ENCODE measurements at places on chromosomes 2 and 18. TPM values are rescaled to one million over a fixed set of nuclear protein-coding genes. Genes with fewer than 3 reads are reported as not detected.

- no peak overlapping the region for H3K4me3 ChIP-seq
- no peak for DNase-seq
- no peak overlapping the region for H3K27ac ChIP-seq
- H3K27me3 ChIP-seq = no peaks in the 10 kb centered on the region
- H3K36me3 ChIP-seq = no peaks in the 10 kb centered on the region
These were observed 241.4 kb upstream of the KLHL14 start for GRCh38 chr18:33014060-33014796.

DNA sequence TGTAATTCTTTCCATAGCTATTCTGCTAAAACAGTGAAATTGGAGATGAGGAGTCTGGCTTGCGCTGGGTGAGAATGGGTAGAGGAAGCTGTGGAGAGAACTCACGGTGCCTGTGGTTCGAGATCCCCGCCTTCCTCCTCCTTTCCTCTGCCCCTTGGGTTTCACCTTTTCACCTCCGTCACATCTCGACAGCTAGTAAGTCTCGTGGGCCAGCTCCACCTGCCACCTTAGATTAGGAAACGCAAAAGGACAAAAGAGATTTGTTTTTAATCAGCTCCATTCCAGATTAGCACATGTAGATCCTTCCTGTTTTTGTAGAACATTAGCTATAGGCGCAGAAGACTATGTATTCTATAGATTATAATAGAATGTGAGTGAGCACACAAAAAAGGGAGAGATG is 20.6 kb downstream of the TRIB2 start:
- no peak overlapping the region for H3K4me3 ChIP-seq
- DNase-seq = no peak
- peaks cover 7% of the 10 kb centered on the region for H3K36me3 ChIP-seq
- peak overlapping the region; percentile 75 for H3K27ac ChIP-seq
- H3K4me1 ChIP-seq = peaks cover 9% of the 10 kb centered on the region
- no peaks in the 10 kb centered on the region for H3K27me3 ChIP-seq

DNA sequence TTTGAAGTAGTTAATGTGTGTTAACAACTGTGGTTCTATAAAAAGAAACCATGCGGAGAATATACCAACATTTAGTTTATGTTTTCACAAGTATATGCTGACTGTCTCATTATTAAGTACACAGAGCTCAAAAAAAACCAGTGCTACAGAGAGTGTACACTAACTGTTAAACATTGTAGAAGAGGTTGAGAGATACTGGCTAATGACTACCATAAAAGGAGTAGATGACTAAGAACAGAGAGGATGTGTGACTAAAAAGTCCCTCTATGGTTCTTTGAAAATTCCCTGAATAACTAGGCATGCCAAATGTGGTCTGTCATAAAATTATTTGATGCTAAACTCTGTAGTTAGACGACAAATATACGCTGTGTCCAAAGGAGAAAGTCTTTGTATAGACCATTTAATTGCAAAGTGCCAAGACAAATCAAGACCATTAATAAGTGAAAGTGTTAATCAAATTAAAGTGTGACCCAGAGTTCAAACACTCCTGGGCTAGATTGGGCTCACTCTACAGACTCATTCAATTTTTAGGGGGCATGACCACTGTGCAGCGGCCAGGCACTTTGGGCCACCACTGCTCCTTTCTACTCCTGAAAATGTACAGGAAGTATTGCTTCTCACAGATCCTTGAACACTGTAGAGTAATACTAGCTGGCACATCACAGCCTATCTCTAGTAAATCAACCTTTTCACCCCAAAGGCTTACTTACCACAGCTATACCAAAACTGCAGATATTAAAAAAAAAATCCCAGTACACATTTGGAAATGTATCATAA is 45.1 kb upstream of the SERTAD2 start:
- H3K4me3 ChIP-seq = no peak overlapping the region
- no peak for DNase-seq
- no peaks in the 10 kb centered on the region for H3K27me3 ChIP-seq
- H3K27ac ChIP-seq = no peak overlapping the region

DNA sequence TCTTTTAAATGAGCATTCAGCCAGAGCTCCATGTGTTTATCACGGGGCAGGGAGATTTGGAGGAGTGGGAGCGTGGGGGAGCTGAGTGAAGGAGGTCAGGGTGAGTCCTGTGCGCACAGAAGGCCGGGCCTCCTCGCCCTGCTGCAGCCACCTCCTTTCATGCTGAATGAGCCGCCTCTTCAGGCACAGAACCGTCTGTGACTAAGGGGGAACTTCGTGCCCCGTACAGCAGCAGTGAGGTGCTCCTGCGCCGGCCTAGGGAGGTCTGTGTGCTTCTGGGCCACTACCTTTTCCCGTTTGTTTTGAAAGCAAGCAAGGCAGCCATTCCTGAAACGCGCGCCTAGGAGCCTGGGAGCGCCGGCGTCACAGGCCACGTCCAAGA is 27.1 kb upstream of the ZNF516 start:
- no peaks in the 10 kb centered on the region for H3K4me1 ChIP-seq
- no peak overlapping the region for H3K27ac ChIP-seq
- no peaks in the 10 kb centered on the region for H3K27me3 ChIP-seq

The MEP1B gene
- total RNA-seq = not detected

DNA sequence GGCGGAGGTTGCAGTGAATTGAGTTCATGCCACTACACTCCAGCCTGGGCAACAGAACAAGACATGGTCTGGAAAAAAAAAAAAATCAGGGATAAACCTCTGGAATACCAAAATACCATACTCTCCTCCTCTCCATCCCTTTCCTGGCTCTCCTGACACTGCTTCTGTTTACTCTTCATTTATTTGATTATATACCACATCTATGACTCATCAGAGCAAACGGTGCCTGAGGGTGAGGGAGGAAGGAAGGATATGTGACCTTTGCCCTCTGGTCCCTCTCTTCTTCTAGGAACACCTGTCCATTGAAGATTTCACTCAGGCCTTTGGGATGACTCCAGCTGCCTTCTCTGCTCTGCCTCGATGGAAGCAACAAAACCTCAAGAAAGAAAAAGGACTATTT is 30.0 kb downstream of the VIL1 start:
- no peaks in the 10 kb centered on the region for H3K27me3 ChIP-seq
- H3K36me3 ChIP-seq = no peaks in the 10 kb centered on the region
- no peak overlapping the region for H3K4me3 ChIP-seq
- H3K27ac ChIP-seq = no peak overlapping the region

DNA sequence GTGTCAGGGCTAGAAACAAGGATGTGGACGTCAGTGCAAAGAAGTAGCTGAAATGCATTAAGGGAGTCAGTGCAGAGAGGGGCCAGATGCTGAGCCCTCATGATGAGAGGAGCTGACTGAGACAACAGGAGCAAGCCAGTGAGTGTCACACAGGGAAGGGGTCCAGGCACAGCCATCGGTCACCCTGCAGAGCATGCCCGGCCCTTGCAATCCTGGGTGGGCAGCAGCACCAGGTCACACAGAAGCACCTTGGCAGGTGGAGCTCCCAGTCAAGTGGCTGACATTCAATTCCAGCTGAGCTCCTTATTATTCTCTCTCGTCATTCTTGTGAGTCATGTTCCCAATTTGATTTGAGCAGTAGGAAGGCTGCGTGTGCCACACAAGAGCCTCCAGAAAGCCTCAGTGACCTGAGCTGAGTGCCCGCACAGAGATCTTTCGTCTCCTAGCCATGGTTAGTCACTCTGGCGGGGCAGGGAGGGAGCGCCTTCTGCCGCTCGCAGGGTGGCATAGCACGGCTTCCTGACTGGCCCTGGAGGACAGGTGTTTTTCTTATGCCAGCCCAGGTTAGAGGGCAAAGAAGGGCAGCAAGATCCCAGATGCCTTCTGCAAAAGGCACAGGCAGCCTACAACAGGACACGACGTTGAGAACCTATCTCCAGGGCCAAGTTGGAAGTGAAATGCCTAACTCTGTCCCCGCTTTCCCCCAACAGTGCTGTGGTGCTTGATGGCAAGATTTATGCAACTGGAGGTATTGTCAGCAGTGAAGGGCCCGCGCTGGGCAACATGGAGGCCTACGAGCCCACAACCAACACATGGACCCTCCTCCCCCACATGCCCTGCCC is 220.9 kb downstream of the ATAD2B start:
- H3K27me3 ChIP-seq = no peaks in the 10 kb centered on the region
- H3K36me3 ChIP-seq = peaks cover 2% of the 10 kb centered on the region
- no peak for DNase-seq
- no peak overlapping the region for H3K4me3 ChIP-seq
- H3K27ac ChIP-seq = no peak overlapping the region
- H3K4me1 ChIP-seq = no peaks in the 10 kb centered on the region

The CYP27C1 gene
- total RNA-seq = 0.35 TPM

DNA sequence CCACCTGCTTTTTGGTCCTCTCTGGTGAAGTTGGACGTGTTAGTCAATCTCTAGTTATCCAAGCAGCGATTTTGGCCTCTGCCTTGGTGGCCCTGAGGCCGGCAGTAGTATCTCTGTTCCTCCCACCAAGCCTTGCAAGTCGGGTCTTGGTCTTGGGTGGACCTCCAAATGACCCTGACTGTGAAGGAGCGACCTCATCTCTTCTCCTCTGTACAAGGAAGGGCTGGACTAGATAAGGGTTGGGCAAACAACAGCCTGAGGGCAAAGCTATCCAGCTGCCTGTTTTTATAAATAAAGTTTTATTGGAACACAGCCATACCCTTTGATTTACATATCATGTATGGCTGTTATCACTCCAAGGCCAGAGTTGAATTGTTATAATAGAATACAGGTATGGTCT is 74.6 kb upstream of the FOSL2 start:
- no peaks in the 10 kb centered on the region for H3K36me3 ChIP-seq
- no peak for DNase-seq
- H3K4me3 ChIP-seq = no peak overlapping the region
- H3K27ac ChIP-seq = no peak overlapping the region
- H3K4me1 ChIP-seq = peaks cover 3% of the 10 kb centered on the region

GRCh38 chr2:17429130-17429529 is 89.1 kb downstream of the RAD51AP2 start:
- H3K4me1 ChIP-seq = no peaks in the 10 kb centered on the region
- H3K27ac ChIP-seq = no peak overlapping the region
- no peaks in the 10 kb centered on the region for H3K36me3 ChIP-seq
- no peak overlapping the region for H3K4me3 ChIP-seq
- H3K27me3 ChIP-seq = no peaks in the 10 kb centered on the region

The C2orf80 gene
- not detected for total RNA-seq

DNA sequence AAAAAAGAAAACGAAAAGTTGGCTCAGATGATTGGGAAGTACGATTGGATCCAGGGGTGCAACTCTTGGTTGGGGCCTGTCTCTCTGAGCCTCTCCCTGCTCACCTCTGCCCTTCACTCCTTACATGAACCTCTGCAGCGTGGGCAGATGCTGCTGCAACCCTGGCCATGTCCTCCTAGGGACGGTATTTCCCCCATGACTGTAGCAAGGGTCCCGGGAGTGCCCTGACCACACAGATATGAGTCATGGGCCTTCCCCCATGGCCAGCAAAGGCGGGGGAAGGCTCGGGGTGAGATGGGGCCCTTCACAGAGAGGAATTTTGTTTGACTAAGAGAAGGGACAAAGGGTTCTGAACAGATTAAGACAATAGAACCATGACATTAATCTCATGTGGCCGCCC is 129.0 kb downstream of the NCK2 start:
- no peaks in the 10 kb centered on the region for H3K4me1 ChIP-seq
- H3K27ac ChIP-seq = no peak overlapping the region
- no peaks in the 10 kb centered on the region for H3K36me3 ChIP-seq
- H3K27me3 ChIP-seq = no peaks in the 10 kb centered on the region
- H3K4me3 ChIP-seq = no peak overlapping the region
- no peak for DNase-seq

DNA sequence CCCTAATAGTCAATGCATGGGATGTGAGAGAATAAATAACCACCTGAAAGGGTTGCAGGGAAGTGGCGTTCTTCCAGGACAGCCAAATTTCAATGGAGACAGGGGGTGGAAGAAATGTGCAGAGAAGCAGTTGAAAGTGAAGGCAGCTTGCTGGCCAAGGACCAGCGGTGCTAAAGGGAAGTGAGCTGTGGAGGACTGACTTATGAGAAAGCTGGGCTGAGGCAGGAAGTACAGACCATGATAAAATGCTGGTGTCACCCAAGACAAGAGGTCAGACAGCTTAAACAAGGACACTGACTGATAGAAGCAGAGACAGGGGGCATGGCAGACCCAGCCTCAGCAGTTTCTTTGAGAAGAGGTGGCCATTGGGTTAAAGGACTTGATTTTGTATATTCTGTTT is 106.7 kb downstream of the DTNB start:
- peaks cover 5% of the 10 kb centered on the region for H3K4me1 ChIP-seq
- no peak for DNase-seq
- H3K27ac ChIP-seq = no peak overlapping the region
- no peaks in the 10 kb centered on the region for H3K36me3 ChIP-seq

DNA sequence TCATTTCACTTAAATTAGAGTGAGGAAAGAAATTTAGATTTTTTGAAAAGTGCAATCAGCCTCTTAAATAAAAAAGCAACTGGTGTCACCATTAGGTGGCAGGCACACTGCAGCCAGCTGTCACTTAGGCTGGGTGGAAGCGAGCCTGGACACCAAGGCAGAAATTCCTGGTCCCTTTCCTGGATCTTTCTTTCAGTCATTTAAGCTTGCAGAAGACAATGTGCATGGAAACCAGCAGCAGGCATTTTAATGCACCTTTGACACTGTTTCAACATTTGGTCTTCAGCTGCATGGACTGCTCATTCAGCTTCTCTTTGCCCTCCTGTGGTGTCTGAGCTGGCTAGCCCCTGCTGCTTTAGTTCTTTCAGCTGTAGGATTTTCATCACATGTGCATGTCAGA is 61.0 kb downstream of the AQP4 start:
- H3K27me3 ChIP-seq = no peaks in the 10 kb centered on the region
- H3K4me3 ChIP-seq = no peak overlapping the region
- H3K27ac ChIP-seq = no peak overlapping the region
- peak; percentile 55 for DNase-seq

The FBXO48 gene
- 1.3 TPM for total RNA-seq

DNA sequence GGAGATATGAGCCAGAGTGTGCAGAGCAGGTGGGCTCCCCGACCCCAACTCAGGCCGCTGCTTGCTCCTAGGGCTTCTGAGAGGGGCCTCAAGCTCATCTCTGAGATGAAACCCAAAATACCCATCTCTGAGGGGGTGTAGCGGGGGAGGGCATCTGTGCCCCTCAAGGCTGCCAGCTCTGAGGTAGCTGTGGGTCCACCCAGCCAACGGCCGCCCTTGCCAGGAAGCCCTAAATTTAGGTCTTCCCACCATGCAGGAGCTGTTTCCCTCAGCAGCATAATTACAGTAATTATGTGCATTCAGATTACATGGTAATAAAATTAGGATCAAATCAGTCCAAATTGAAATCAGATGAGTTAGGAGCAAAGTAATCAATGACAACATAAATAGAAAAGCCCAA is 97.8 kb upstream of the MCFD2 start:
- no peak overlapping the region for H3K27ac ChIP-seq
- H3K4me1 ChIP-seq = peaks cover 11% of the 10 kb centered on the region
- no peaks in the 10 kb centered on the region for H3K36me3 ChIP-seq
- H3K27me3 ChIP-seq = no peaks in the 10 kb centered on the region
- DNase-seq = no peak

The SOX11 gene
- total RNA-seq = 0.22 TPM

Measured in kidney (tissue), 22 donors.